ENCODE measurements at places on chromosomes 5 and 9.

- no peak for DNase-seq
Observed at GRCh38 chr5:133611357-133612248, 738 bp downstream of the FSTL4 start.

- no peak for DNase-seq
Observed at GRCh38 chr9:109016132-109016531, 2.8 kb upstream of the CTNNAL1 start.

DNA sequence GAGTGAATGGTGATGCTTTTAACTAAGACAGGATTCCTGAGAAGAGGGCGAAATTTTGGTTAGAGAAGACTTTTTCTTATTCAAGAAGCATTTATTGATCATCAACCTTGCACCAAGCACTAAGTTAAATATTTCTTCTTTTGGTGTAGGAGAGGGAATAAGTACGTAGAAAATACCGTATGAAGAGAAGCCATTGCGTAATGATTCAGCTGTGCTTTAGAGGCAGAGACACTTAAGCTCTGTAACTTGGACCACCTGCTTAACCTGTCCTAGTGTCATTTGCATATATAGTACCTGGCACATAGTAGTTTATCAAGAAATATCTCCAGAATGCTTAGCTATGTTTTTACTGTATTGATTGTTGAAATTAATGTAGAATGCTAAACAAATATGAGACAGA lies 430.9 kb upstream of the ZNF608 start:
- DNase-seq: no peak

DNA sequence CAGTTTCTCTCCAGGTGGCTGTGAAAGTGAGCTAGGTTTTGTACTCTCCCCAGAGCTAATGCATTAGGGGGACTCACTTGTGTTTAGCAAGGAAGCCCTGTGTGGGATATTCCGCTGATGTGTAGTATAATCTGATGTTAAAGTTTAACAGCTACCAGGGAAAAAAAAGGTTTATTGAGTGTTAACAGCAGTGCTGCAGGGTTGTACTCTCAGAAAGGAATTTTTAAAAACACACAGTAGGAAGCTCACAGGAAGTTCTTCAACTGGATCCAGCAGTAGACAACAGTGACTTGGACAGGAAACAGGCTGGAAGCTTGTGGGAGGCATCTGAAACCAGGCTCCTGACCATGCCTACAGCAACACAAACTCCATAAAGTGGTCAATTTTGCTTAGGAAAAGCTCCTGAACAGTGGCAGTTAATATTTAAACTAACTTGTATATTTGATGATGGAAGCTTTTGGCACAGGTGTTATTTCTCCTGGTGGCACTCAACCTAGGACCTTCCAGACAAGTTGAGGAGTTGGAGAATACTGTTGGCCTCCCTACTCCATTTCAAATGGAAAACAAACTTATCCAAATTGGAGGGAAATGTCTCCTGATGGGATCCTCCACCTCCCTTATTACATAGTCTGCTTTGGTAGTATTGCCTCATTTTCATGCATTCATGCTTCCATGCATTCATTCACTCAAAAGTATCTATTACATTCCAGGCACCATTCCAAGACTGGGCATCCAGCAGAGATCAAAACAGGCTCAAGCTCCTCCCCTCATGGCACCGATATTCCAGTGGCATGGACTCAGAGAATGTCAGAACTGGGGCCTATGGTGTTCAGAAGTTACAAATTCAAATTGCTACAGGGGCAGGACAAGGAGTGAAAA lies 54.7 kb downstream of the FOXD1 start:
- no peak for DNase-seq

DNA sequence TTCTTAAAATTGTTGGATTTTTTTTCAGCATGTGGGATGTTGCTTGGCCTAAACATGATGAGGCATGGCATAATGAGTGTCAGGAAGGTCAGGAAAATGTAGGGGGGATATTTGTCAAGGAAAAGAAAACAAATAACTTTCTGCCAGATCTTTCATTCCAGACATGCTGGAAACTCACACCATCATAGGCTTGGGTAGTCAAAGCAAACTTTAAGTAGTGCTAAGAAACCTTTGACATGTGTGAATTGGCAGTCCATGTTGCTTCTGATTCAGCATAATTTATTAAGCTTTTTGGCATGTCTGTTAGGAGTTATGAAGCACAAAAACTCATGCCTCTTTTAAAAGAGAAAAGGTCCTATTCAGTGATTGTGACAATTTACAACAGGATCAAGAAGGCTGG lies 61.3 kb upstream of the MTAP start:
- DNase-seq: no peak

DNA sequence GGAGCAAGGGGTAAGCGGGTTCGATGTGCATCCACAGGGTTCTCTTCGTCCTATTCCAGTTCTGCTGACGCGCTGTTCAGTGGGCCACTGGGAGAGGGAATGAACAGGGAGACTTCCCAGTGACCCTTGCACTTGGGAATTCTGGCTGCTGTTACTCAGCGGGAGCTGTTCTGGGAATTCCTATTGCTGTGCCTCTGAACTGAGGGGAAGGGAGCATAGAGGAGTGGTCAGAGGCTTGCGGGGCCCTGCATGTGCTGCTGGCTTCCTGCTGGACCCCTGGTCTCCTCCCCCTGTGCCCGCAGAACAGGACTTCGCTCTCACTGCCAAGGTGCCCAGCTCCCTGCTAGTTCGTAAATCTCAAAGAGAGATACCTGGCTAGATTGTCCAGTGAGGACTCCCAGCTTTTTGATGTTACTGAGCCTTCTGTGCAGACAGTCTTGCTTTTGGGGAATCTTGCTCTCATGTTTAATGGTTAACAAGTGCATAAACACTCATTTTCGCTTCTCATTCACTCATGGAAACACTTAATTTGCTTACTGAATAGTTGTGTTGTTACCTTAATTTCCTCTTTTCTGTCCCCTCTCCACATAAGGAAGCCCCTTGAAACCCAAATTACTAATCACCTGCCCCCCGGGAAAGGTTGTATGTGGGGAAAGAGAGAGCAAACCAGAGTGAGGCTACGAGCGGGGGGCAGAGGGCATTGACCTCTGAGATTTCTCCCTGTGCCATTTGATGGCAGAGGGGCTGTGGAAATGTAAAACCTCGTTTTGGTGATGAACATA lies 5.9 kb downstream of the TRIO start:
- no peak for DNase-seq

DNA sequence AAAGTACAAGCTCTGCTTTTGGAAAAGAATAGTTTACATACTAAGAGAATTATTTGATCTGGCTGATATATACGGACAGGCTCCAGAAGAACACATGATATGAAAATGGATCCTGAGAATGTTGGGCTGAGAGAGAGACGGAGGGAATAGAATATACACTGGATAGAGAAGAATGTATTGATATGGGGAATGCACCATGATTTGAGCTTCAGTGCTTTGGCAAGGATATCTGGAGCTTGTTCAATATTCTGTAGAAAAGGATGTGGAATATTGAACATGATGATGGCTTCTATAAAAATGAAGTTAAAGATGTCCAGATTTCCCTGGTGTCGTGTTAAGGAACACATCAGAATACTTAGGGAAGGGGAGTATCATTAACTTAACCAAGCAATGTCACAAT lies 280.5 kb upstream of the VLDLR start:
- DNase-seq: no peak

DNA sequence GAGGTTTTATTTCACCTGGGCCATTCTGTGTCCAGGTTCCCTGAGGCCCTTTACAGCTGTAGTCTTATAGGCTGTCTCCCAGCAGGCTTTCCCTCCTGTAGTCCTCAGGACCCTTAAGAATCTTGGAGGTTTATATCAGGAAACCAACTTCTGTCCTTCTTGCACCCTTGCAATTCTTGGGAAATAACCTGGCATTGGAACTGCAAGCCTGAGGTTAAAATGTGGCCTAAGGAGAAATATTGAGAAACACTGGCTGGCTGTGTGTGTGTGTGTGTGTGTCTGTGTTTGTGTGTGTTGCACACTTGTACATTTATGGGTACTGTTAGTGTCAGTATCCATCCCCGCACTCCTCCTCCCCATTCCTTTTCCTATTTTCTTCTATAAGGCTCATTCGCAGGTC lies 168.9 kb downstream of the PAPPA start:
- peak; percentile 8 for DNase-seq

DNA sequence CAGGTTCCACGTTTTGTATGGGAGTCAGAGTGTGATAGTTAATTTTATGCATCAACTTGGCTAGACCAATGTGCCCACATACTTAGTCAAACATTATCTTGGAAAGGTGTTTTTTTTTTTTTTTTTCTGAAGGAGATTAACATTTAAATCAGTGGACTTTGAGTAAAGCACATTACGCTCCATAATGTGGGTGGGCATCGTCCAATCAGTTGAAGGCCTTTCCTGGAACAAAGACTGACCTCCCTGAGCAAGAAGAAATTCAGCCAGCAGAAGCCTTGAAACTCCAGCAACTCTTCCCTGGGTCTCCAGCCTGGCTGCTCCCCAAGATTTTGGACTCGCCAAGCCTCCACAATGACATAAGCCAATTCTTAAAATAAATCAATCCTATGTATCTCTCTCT lies 711.4 kb downstream of the MTRR start:
- DNase-seq: no peak

GRCh38 chr9:1978941-1979340 lies 36.2 kb upstream of the SMARCA2 start:
- peak; percentile 38 for DNase-seq

DNA sequence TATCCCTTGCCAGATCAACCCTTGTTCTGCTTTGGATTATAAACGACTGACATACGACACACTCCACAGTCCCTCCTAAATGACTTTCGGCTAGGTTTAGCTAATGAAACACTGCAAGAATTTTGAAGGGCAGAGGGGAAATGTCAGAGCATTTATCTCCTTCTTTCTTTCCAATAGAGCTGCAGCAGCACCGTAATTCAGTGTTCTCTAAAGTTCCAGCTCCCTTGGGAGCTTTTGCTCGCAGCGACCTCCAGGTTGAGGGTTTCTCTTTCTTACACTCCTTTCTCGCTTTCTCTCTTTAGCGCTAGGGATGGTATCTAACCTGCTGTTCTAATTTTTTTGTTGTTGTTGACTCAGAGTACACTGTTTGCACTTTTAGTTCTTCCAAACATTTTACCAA lies 467.1 kb upstream of the ST8SIA4 start:
- no peak for DNase-seq

DNA sequence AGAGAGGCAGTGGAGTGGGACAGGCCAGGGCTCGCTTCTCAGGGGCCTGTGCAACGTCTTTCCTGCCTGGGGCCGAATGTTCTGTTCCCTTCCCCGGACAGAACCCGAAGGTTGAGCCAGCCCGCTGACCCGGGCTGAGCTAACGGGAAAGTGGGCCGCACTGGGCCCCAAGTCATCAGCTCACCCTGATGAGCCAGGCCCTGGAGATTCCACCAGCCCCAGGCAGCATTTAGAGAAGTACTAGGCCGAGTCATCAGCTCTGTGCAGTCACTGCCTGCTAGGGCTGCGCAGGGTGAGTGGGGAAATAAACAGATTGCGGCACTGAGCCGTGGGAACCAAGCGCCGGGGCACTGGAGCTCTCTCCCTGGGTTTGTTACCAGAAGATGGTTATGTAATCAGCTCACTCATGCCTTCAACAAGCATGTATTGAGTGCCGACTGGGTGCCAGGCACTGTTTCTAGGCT lies 29.1 kb upstream of the DUSP1 start:
- peak; percentile 95 for DNase-seq
